ENCODE measurements at places on chromosomes 7 and 10.

GRCh38 chr10:71023704-71024283 lies 135.4 kb upstream of the PCBD1 start:
- no peak for DNase-seq

DNA sequence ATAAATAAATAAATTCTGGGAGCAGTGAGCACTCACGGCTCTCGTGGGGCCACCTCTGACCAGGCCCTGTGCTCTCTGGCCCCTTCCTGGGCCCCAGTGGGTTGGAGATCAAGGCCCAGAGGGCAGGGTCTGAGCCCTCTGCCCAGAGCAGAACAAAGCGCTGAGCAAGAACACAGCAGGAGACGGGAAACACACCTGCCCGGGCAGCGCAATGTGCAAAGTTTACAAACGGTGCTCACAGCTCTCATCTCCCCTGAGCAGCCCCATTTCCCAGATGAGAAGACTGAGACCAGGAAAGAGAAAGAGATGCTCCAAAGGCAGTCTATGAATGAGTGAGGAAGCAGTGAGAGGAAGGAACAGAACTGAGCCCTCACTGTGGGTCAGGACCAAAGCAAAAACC lies 3.0 kb downstream of the METTL27 start:
- no peak for DNase-seq

DNA sequence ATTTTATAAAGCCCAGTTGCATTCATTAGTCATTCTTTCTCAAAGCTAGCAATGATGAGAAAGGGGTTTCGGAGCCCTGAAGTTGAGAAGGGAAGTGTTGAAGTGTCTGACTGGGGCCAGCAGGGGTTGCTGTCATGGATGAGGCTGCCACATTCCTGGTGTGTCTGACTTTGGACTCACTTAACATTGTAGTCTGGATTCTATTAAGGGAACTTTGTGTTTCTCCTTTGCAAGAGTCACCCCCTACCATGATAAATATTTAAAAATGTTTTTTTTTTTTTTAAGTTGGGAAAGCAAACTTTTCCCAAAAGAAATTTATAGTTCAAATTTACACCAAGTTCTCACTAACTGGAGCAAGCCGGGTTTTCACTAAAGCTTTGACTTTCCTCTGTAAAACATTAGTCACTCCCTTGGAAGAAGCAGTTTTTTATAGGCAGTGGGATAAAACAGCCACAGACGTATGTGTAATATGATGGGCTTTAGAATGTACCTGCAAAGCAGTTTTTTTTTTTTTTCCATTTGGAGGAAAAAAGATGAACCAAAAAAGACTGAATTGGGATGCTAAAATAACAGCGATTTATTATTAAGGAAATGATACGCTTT lies 243.6 kb downstream of the TWIST1 start:
- DNase-seq: no peak

GRCh38 chr10:101060036-101060950 lies 1.5 kb upstream of the KAZALD1 start:
- DNase-seq: peak; percentile 90

DNA sequence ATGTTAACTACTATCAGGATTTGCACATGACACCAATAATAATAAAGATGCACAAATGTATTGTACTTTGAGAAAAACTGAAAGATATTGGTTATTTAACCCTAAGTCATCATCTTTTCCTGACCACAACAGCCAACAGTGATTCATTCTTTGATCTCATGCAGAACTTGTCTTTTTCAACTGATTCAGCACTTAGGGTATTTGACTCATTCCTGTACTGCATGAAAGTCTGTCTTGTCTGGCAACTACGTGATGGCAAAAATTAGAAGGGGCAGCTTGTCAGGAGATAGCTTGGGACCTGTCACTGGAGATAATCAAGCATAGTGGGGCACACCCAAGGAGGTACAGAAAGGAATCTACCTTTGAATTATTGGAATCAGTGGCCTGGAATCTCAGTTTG lies 77.8 kb upstream of the LRRC17 start:
- DNase-seq: no peak

GRCh38 chr10:32962521-32962920 lies 4.5 kb upstream of the ITGB1 start:
- DNase-seq: no peak

DNA sequence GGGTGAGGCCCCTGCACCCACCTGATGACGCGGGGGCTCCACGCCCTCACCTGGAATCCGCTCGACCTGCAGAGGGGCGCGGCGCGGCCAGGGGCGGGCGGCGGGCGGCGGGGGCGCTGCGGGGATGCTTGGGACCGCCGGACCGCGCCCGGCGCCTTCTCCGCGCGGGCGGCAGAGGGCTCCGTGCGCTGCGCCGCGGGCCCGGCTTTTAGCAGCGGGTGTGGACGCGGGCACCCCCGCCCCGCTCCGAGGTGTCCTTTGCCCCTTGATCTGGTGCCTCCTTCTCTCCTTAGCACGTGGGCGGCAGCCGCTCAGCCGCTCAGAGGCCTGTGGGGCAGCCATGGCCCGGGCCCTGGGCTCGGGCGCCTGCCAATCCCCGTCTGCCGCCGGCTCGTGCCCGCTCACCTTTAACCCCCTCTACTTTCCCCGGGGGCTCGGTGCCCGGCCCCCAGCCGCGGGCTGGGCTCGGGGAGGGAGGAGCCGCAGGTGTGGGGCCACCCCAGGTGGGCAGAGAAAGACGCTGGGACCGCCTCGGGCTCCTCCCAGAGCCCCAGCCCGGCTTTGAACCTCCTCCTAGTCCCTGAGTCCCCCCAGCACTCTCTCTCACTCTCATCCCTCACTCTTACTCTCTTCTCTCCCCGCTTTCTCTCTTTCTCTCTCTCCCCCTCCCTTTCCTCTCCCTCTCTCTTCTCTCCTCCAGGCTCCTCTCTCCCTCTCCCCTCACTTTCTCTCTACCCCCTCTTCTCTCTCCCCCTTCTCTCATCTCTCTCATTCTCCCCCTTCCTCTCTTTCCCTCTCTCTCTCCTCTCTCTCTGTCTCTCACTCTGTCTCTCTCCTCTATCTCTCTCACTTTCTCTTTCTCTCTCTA lies 19.7 kb upstream of the VPS37D start:
- no peak for DNase-seq

DNA sequence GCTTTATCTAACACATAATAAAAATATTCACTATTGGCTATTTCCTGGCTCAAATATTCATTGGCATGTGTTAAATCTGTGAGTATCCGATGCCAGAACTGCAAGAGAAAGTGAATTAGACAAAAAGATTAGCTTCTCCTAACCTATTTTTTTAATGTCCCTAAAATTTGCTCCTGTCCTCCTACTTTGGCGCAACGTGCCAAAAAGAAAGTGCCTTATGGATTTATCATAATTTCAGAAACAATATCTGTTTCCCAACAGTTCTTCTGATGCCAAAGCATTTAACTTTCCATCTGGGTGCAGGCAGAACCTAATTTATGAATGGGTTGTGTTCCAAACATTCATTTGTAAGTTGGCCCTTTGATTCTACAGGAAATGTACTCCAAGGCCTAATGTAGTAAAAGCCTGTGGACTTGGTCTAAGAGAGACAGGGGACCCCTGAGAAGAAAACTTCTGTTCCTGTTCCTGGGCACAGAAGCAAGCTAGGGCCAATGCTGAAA lies 15.4 kb downstream of the PIP4K2A start:
- DNase-seq: no peak

- no peak for DNase-seq
Observed at GRCh38 chr10:58797356-58797755, 284.7 kb downstream of the BICC1 start.

- DNase-seq: no peak
Observed at GRCh38 chr10:130994845-130995244, 316.7 kb downstream of the TCERG1L start.

GRCh38 chr7:26490640-26491624 lies 199.3 kb downstream of the SNX10 start:
- DNase-seq: no peak

DNA sequence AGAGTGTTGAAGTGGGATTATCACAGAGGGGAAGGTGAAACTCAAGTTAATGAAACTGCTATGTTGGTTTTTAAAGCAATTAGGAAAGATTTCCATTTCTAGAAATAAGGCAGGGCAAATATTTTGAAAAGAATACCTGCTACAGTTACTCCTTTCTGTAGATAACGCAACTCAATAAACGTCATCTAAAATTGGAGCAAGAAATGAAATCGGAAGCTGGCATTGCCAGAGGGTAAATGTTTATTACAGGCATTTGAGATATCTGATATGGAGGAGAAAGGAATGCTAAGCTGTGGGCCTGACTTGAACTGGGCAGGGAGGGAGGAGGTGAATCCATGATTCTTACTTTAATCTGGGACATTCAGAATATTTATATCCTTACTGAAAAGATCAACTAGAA lies 217.0 kb upstream of the ADARB2 start:
- DNase-seq: no peak

- DNase-seq: no peak
Observed at GRCh38 chr7:50637725-50638643, 72.8 kb upstream of the DDC start.

Data from activated CD8-positive, alpha-beta memory T cell treated with anti-CD3 and anti-CD28 coated beads for 48 hours (primary cell).